ENCODE measurements at places on chromosomes 12 and 14.

DNA sequence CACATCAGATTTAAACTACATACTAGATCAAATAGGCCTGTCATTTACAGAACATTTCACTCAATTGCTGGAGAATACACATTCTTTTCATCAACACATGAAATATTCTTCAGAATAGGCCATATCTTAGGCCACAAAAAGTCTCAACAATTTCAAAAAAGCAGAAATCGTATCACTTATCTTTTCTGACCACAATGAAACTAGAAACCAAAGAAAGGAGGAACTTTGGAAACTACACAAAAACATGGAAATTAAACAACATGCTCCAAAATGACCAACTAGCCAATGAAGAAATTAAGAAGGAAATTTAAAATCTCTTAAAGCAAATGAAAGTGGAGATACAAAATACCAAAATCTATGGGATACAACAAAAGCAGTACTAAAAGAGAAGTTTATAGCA is 35.1 kb downstream of the PARP11 start:
- DNase-seq, result peak; percentile 14

- DNase-seq, result no peak
These were observed 110.6 kb downstream of the BMP4 start for GRCh38 chr14:53845813-53846693.

DNA sequence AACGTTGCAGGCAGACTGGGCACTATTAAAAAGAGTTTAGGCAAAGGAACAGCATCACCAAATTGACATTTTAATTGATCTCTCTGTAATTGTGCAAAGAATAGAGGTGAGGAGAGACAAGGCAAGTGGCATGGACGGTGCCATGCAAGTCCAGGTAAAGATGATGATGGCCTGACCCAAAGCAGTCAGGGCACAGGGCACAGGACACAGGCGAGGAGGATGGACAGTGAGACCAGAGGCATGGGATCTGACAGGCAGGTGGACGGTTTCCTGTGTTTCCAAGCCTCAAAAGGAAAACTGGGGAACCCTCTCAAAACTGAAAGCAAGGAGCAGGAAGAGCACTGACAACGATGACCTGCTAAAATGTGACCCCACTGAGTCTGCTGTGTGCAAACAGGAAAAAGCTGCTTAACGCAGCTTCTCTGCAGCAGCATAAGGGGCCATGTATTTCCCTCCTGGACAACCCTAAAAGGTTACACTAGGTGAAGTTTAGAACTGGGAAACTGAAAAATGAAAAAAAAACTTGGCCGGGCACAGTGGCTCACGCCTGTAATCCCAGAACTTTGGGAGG is 50.9 kb downstream of the CLIP1 start:
- DNase-seq, result no peak

GRCh38 chr12:29164477-29165393 is 15.7 kb downstream of the FAR2 start:
- peak; percentile 92 for DNase-seq

DNA sequence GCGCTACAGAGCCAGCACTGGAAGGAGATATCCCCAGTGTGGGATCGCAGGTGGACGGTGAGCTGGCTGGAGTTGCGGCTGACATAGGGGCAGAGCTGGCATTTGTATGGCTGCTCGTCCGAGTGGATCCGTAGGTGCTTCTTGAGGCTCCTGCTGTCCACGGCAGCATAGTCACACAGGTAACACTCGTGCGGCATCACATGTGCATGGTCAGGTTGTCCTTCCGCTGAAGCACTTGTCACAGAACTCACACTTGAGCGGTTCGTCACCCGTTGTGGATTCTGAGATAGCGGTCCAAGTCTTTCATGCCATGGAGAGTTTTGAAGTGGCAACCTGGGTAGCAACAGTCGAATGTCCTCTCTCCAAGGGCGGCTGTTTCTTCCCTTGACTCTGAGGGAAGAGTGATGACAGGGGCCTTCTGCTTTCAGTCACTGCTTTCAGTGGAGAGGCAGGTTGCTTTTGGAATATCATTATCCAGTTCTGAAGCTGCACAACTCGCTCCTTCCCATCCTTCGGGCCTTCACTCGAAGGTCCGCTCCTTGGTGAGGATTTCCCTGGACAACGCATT is 37.0 kb upstream of the SAV1 start:
- no peak for DNase-seq

GRCh38 chr12:83893101-83893500 is 1019.5 kb downstream of the SLC6A15 start:
- DNase-seq, result no peak

DNA sequence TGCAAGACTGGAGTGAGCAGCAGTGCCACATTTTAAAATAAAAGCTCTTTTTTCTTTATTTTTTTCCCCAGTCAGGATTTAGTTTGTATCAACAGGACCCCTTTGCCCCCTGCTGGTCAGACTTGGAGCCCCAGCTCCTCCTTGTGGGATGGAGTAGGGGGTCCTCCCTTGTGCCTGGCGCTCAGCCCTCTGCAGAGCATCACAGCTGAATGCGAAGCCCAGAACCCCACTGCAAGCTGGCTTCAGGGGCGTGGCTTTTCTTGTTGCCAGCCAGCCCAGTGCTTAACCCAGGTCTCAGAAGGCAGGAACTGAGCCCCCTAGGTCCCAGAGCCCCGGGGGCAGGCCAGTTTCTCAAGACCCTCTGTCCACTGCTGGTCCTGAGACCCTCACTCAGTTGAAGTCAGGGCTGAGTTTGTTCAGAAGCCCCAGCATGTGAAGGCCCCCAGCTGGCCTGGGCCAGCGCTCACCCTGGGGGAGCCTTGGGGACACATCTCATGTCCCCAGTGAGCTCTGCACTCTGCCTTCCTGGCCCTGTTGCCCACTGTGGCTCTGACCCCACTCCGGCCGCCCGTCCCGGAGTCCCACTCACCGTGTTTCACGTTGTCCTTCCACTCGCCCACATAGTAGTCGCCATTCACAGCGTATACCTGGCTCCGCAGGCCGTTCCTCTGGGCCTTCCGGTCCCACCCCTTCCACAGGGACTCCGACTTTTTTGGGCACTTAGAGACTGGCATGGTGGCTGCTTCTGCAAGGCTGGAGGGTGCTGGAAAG is 519 bp downstream of the MORN3 start:
- DNase-seq, result peak; percentile 73

GRCh38 chr14:93076755-93077154 is 39.0 kb downstream of the ITPK1 start:
- DNase-seq, result no peak

GRCh38 chr14:68929623-68930307 is 49.3 kb downstream of the ACTN1 start:
- no peak for DNase-seq

Data from NB4 (cell line).